Mesangial cell (primary cell): ENCODE measurements at places on chromosomes 6 and 20. TPM values are rescaled to one million over a fixed set of nuclear protein-coding genes. Genes with fewer than 3 reads are reported as not detected.

Gene AGPAT4
- total RNA-seq, result 5.7 and 6.6 TPM in 2 replicates

Gene MUC22
- total RNA-seq, result not detected in 2 replicates

Gene MYH7B
- under 0.01 and 0.76 TPM in 2 replicates for total RNA-seq

Gene HCK
- not detected in 2 replicates for total RNA-seq

Gene PPP1R3G
- total RNA-seq, result 0.33 and 1.0 TPM in 2 replicates

Gene BPI
- 0.33 TPM in 1 of 2 replicates, not detected in the other for total RNA-seq

Gene RPN2
- 173 and 253 TPM in 2 replicates for total RNA-seq

Gene UBD
- total RNA-seq, result not detected in 2 replicates

Gene BPIFB4
- total RNA-seq, result not detected in 2 replicates

Gene PLCB4
- total RNA-seq, result 12.1 and 34.4 TPM in 2 replicates

Gene PHACTR3
- 0.13 TPM in 1 of 2 replicates, not detected in the other for total RNA-seq

Gene KCNK15
- total RNA-seq, result under 0.01 and 1.8 TPM in 2 replicates

Gene PARD6B
- total RNA-seq, result 5.1 and 25.1 TPM in 2 replicates

Gene PXDC1
- total RNA-seq, result 67.0 and 106 TPM in 2 replicates

Gene CNR1
- 1.3 and 1.8 TPM in 2 replicates for total RNA-seq

Gene ZNF311
- 0.49 and 1.0 TPM in 2 replicates for total RNA-seq

Gene ENPP3
- total RNA-seq, result 0.13 TPM in 1 of 2 replicates, not detected in the other

Gene ASIP
- not detected in 2 replicates for total RNA-seq

Gene TSPO2
- total RNA-seq, result 0.51 TPM in 1 of 2 replicates, not detected in the other

Gene ADGRF1
- total RNA-seq, result 0.76 TPM in 1 of 2 replicates, not detected in the other

Gene OXT
- not detected in 2 replicates for total RNA-seq

Gene TGM3
- total RNA-seq, result not detected in 2 replicates

Gene ATXN1
- 10.9 and 22.2 TPM in 2 replicates for total RNA-seq

Gene DAAM2
- 1.8 and 5.2 TPM in 2 replicates for total RNA-seq

Gene CASS4
- total RNA-seq, result 0.38 TPM in 1 of 2 replicates, not detected in the other

Gene ESR1
- not detected in 2 replicates for total RNA-seq

Gene TTK
- 1.4 and 34.1 TPM in 2 replicates for total RNA-seq

Gene CHD6
- 9.0 and 15.2 TPM in 2 replicates for total RNA-seq

Gene CD2AP
- 15.3 and 20.4 TPM in 2 replicates for total RNA-seq

Gene PAX1
- not detected in 2 replicates for total RNA-seq

Gene HRH3
- total RNA-seq, result not detected in 2 replicates

Gene FGD2
- not detected in 2 replicates for total RNA-seq

Gene MUC21
- total RNA-seq, result not detected in 2 replicates

Gene MOCS1
- total RNA-seq, result 10.9 and 13.6 TPM in 2 replicates

Gene DNAH8
- under 0.01 TPM in 1 of 2 replicates, not detected in the other for total RNA-seq

Gene TCP11
- total RNA-seq, result 0.16 and 0.63 TPM in 2 replicates

Gene SPDEF
- not detected in 2 replicates for total RNA-seq

Gene ZBTB46
- 1.8 and 5.6 TPM in 2 replicates for total RNA-seq

Gene POU5F1
- total RNA-seq, result 4.4 and 7.2 TPM in 2 replicates

Gene C6orf15
- 0.13 and 2.0 TPM in 2 replicates for total RNA-seq
